Choroid plexus epithelial cell (primary cell): ENCODE measurements at places on chromosomes 3 and 15.

- peak; percentile 65 for DNase-seq
Observed at GRCh38 chr3:148646126-148646665, 51.5 kb upstream of the AGTR1 start.

DNA sequence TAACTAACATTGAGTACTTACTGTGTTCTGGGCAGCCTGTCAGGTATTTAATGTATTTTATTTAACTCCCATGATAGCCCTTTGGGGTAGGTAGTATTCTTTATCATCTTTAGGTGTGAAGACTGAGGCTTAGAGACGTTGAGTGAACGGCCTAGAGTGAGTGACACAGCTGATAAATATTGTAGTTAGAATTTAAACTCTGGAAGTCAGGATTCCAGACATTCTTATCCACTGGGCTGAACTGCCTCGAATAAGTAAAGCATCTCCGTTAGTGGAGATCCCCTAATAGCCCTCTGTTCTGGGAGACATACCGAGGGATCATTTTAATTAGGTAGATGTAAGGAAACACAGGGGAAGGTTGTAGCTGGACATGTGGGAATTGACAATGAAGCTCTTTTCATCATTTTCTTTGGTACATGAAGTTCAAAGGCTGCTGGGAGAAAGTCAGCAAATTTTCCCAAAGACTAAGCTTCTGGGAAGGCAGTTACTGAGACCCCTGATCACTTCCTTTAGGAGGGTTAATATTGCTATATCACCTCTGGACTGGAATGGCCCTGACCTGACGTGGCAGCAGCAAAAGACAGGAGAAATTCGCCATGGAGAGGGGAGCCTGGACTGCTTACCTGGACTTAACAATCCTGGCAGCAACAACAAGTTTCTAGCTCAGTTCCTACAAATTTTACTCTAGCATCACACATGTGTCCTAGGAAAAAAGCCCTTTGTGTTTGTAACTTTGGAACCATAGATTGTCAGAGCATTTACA, 11.7 kb upstream of the PDCD6IP start:
- DNase-seq, result peak; percentile 31

DNA sequence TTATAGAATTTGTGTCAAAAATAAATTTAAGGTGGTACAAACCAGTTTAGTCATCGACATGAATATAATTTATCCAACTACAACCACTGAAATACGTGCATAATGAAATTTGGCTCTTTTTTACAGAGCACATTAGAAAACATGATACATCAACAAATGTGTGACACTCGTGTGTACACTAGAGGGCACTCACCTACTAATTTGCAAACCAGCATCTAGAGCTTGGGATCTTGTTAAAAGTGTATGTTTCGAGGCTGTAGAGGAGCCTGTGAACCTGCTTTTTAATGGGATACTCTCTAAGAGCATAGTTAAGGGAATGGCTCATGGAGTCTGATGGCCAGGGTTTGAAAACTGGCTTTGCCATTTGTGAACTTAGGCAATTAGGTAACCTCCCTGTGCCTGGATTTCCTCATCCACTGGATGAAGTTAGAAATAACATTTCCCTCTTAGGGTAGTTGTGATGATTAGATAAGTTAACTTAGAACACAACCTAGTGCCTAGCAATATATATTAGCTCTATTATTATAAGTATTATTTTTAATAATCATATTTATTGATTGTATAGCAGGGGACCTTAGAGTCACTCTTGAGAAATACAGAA, 8.8 kb upstream of the CPOX start:
- DNase-seq, result peak; percentile 87

- DNase-seq, result no peak
Observed at GRCh38 chr3:29655015-29655747, 374.3 kb downstream of the RBMS3 start.

DNA sequence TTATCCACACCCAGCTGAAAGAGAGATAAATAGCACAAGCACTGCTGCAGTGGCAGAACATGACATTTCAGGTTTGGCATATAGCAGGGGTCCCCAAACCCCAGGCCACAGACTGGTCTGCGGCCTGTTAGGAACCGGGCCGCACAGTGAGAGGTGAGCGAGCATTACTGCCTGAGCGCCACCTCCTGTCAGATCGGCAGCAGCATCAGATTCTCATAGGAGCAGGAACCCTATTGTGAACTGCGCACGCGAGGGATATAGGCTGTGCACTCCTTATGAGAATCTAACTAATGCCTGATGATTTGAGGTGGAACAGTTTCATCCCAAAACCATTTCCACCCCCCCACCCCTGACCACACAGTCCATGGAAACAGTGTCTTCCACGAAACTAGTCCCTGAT, 54.6 kb downstream of the CCR4 start:
- no peak for DNase-seq

GRCh38 chr3:123723522-123724168, 138.8 kb upstream of the HACD2 start:
- peak; percentile 93 for DNase-seq

DNA sequence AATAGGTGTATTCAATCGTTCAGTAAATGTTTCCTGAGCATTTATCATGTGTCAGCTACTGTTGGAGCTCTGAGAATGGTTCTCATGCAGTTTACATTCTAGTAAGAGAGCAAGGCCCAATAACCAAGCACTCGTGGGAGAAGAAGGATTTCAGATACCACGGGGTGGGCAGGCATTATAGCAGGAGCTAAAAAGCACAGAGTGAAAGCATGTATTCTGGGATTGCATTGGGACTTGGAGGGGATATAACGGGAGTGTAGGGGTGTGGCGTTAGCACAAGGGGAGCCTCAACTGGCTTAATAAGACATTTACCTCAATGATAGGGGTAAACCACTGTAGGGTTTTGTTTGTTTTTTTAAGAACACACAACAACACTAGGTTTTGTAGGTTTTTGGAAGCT, 1.6 kb upstream of the SIAH2 start:
- no peak for DNase-seq

DNA sequence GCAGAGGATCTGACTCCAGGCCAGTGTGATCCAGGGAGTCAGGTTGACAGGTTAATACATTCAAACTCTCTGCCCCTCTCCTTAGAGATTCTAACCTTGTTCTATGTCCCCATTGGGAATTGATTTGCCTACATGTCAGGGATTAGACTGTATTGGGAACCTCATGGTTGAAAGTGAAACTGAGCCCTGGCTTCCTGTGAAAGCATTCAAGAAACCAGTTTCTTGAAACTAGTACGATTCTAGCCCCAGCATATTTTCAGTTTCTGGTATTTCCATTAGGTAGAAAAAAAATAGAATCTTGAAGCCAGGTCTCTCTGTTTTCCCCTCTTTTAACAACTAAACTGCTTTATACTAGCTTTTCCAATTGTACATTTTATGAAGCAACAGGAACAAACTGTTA, 140.4 kb upstream of the ABI3BP start:
- no peak for DNase-seq

GRCh38 chr15:58553365-58553918, 121.7 kb downstream of the LIPC start:
- no peak for DNase-seq

- no peak for DNase-seq
Observed at GRCh38 chr3:52084954-52085680, 28.7 kb upstream of the DUSP7 start.
